GM23338 (cell line): ENCODE measurements at places on chromosomes 13 and 19. TPM values are rescaled to one million over a fixed set of nuclear protein-coding genes. Genes with fewer than 3 reads are reported as not detected.
A peak's percentile ranks its signal among the peaks of the same experiment; 100 is the strongest.

The PSG6 gene
- total RNA-seq = not detected in 2 replicates

The PTH2 gene
- total RNA-seq = not detected in 2 replicates

The NLRP5 gene
- total RNA-seq = not detected in 2 replicates

The SPIB gene
- 16.9 and 17.5 TPM in 2 replicates for total RNA-seq

The ZNF583 gene
- total RNA-seq = 2.4 and 4.0 TPM in 2 replicates

The CACNG8 gene
- total RNA-seq = 3.1 and 3.9 TPM in 2 replicates

DNA sequence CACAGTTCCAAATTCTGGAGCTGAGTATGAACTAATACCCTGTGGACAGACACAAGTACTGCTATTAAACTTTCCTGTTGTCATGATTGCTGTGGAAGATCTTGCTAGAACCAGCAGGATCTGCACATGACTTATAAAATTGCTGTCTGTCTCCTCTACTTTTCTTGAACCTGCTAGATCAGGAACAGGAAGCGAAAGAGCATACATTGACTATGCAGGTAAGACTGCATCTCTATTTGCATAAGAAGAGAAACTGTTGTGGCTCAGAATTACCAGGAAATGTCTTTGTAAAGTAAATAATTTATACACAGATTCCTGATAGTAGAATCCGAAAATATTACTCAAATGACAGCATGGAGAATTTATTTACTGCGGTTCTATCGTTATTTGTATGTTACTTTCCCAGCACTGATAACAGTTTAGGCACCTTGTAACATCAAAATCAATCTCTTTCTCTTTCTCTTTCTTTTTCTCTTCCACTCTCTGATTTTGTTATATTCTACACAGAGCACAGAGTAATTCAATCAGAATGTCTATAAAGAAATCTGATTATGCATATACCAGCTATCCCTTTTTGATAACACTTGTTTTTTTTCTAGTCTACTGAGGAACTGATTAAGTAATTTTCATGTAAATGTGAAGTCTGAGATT, 226.5 kb downstream of the MYO16 start:
- DNase-seq = peak; percentile 52
- peak overlapping the region; percentile 56; the same call in 1 of the 2 replicates for H3K27ac ChIP-seq
- no peaks in the 10 kb centered on the region for H3K27me3 ChIP-seq
- H3K36me3 ChIP-seq = no peaks in the 10 kb centered on the region
- no peak overlapping the region for H3K4me3 ChIP-seq

DNA sequence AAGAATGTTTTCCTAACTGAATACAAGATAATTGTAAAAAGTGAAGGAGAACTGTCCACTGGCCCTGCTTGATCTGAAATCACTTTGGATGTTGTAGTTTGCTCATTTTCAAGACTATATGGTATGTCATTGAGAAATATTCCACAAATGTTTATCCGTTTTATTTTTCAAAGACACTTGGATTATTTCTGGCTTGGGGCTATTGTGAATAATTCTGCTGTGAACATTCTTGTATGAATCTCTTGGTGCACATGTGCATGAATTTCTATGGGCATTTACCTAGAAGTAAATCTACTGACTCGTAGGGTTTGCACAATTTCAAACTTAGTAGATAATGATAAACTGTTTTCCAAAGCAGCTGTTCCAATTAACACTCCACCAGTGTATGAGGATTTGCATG, 8.6 kb downstream of the RXFP2 start:
- H3K27me3 ChIP-seq = no peaks in the 10 kb centered on the region
- no peak for DNase-seq
- no peaks in the 10 kb centered on the region for H3K36me3 ChIP-seq
- H3K4me3 ChIP-seq = no peak overlapping the region
- H3K4me1 ChIP-seq = no peaks in the 10 kb centered on the region
- H3K27ac ChIP-seq = no peak overlapping the region

GRCh38 chr13:45446181-45446580, 18.6 kb upstream of the COG3 start:
- no peak overlapping the region for H3K27ac ChIP-seq
- H3K36me3 ChIP-seq = no peaks in the 10 kb centered on the region
- no peak for DNase-seq

DNA sequence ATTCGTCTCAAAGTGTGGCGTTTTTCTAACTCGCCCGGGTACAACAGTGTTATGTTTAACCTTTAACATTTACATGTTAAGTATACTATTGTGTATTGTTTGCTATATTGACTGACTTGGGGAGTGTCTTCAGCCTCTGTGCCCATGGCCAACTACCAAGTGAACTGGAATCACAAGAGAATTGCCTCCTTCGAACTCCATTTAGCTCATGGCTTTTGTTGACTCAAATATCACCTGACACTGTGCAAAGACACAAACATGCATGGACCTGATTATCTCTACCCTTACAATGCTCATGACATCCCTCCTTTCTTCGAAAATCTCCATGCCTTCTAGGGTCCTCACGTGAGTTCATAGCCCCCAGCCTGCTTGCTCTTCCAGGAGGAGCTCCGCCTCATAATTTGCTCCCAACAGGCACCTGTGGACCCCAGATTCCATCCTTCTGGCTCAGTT, 704 bp downstream of the ZNF814 start:
- peak overlapping the region; percentile 95 for H3K27ac ChIP-seq
- peaks cover 13% of the 10 kb centered on the region for H3K36me3 ChIP-seq
- peak; percentile 45 for DNase-seq
- peaks cover 34% of the 10 kb centered on the region for H3K4me1 ChIP-seq

DNA sequence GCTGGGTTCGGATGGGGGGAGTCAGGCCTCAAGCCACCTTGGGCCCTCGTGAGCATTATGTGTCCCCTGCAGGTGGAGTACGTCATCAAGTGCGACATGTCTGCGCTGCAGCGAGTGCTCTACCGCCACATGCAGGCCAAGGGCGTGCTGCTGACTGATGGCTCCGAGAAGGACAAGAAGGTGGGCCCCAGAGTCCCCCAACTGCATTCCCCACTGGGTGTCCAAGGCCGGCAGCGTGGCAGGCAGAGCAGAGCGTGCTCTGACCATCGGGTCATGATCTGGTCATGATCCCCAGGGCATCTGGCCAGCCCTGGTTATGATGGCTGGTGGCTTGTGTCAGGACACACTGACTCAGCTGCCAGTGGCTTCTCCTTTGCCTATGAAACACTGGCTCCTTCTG, 63.4 kb downstream of the SMARCA4 start:
- no peak overlapping the region for H3K27ac ChIP-seq
- no peaks in the 10 kb centered on the region for H3K27me3 ChIP-seq
- no peak for DNase-seq
- no peaks in the 10 kb centered on the region for H3K4me1 ChIP-seq
- peaks cover 31% of the 10 kb centered on the region for H3K36me3 ChIP-seq
- no peak overlapping the region for H3K4me3 ChIP-seq

- H3K27ac ChIP-seq = no peak overlapping the region
- 0 out of 2 replicates have a peak, but pooled peaks cover 5% of the 10 kb centered on the region for H3K4me1 ChIP-seq
- no peak overlapping the region for H3K4me3 ChIP-seq
- H3K36me3 ChIP-seq = no peaks in the 10 kb centered on the region
Measured at GRCh38 chr19:16476401-16476800, 4.6 kb upstream of the EPS15L1 start.

GRCh38 chr13:72341904-72342303, 385.5 kb downstream of the MZT1 start:
- no peak overlapping the region for H3K27ac ChIP-seq
- H3K27me3 ChIP-seq = no peaks in the 10 kb centered on the region
- no peak overlapping the region for H3K4me3 ChIP-seq
- DNase-seq = peak; percentile 18
- no peaks in the 10 kb centered on the region for H3K36me3 ChIP-seq

- no peaks in the 10 kb centered on the region for H3K4me1 ChIP-seq
- no peaks in the 10 kb centered on the region for H3K36me3 ChIP-seq
- no peak overlapping the region for H3K4me3 ChIP-seq
- no peaks in the 10 kb centered on the region for H3K27me3 ChIP-seq
Measured at GRCh38 chr13:34230271-34230670, 412.3 kb downstream of the RFC3 start.

- no peaks in the 10 kb centered on the region for H3K4me1 ChIP-seq
- DNase-seq = no peak
- no peaks in the 10 kb centered on the region for H3K36me3 ChIP-seq
- H3K4me3 ChIP-seq = no peak overlapping the region
- H3K27me3 ChIP-seq = no peaks in the 10 kb centered on the region
Measured at GRCh38 chr13:40148742-40149141, 493.3 kb downstream of the COG6 start.

DNA sequence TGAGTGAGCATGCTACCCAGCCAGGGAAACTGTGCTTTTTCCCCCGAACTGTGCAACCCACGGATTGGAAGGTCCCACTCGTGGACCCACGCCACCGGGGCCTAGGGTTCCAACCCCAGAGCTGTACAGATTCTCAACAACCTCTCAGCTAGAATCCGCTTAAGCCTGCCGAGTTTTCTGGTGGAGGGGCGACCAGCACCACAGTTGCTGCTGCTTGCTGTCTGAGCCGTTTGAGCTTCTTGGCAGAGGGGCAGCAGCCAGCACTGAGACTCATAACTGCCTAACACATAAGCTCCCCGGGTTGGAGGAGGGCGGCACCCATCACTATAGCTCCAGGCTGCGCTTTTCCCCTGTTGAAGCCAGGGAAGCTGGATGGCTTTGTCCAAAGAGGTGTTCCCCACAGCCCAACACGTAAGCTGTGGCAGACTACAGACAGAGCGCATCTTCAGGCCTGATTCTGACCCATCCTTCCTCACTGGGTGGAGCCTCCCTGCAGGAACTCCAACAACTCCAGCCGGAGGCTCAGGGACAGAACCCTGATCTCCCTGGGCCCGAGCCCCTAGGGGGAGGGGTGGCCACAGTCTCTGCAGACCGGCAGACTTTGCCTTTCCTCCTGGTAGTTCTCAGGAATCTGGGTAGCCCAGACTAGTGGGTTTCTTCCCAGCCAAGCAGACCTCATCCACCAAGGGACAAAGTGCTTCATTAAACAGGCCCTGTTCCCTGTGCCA, 871.6 kb downstream of the SLITRK6 start:
- no peaks in the 10 kb centered on the region for H3K36me3 ChIP-seq
- no peak overlapping the region for H3K4me3 ChIP-seq
- H3K4me1 ChIP-seq = no peaks in the 10 kb centered on the region
- no peak overlapping the region for H3K27ac ChIP-seq
- no peaks in the 10 kb centered on the region for H3K27me3 ChIP-seq

DNA sequence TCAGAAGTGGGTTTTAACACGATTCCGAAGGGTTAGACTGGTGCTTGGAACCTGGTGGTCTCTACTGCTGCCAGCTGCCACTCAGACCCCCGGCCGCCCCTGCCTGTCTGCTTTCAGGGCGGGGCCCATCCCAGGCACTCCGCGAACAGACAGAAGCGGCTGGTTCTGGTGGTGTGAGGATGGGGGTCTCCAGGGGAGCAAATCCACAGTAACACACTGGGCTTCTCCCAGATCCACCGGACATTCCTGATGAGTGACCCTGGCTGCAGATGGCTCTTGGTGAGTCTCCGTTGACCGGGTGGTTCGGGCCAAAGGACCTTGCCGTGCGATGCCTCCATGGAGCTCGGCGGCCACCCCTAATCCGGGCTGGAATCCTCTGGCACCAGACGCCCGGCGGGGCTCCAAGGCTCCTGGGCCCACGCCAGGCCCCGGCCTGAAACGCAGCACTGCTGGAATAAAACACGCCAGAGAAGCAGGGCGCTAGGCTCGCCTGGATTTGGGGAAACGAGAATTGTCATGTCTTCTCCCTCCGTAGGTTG, 2.1 kb upstream of the PTBP1 start:
- H3K27ac ChIP-seq = no peak overlapping the region
- no peak overlapping the region for H3K4me3 ChIP-seq
- H3K4me1 ChIP-seq = peaks cover 33% of the 10 kb centered on the region
- peaks cover 3% of the 10 kb centered on the region; the same call in 1 of the 2 replicates for H3K36me3 ChIP-seq
- no peaks in the 10 kb centered on the region for H3K27me3 ChIP-seq
- DNase-seq = no peak

- DNase-seq = peak; percentile 77
- no peaks in the 10 kb centered on the region for H3K27me3 ChIP-seq
- H3K36me3 ChIP-seq = no peaks in the 10 kb centered on the region
- H3K27ac ChIP-seq = peak overlapping the region; percentile 24; the same call in 1 of the 2 replicates
Measured at GRCh38 chr19:18966307-18966706, 25.3 kb upstream of the HOMER3 start.

DNA sequence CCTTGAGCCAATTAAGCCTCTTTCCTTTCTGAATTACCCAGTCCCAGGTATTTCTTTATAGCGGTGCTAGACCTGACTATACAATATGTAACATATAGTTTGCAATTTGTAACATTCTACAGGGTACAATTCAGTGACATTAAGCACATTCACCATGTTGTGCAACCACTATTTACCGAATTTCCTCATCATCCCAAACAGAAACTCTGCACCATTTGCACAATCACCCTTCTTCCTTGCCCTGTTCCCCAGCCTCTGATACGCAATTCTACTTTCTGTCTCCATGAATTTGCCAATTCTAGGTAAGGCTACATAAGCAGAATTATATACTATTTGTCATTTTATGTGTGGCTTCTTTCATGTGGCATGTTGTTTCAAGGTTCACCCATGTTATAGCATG, 13.7 kb upstream of the SIGLEC10 start:
- H3K4me1 ChIP-seq = no peaks in the 10 kb centered on the region
- no peak overlapping the region for H3K27ac ChIP-seq
- H3K27me3 ChIP-seq = no peaks in the 10 kb centered on the region
- DNase-seq = no peak
- H3K36me3 ChIP-seq = no peaks in the 10 kb centered on the region
